ENCODE measurements at places on chromosomes 3 and 15.
A peak's percentile ranks its signal among the peaks of the same experiment; 100 is the strongest.

DNA sequence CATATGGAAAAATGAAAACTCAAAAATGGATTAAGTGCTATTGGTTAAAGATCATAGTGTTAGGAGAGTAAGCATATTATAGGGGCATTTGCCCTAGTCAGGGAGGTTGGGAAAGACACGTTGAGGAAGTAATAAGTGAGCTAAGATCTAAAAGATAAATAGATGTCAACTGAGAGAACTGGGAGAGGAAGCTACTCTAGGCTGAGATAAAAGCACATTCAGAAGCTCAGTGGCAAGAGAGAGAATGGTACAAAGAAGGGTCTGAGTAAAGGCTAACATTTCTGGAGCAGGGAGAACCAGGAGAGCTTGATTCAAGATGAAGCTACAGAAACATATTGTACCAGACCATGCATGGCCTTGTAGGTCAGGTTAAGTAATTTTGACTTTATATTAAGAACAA, 63.9 kb downstream of the TRPC1 start:
- no peak for DNase-seq

DNA sequence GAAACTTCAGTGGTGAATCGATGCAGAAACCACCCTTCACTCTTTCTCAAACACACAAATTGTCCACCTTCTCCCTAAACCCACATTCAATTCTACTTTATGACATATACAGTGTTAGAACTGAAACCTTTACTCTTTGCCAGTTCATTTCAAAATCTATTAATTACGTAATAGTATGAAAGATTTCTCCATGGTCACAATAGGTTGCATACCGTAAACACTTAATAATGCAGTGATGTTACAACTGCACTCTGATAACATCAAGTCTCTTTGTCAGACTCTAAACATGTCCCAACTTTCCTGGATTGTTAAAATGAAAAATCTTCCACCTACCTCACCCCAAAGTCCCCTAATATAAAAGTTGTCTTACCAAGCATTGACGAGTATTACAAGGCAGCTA, 111.8 kb upstream of the PROK2 start:
- no peak for DNase-seq

DNA sequence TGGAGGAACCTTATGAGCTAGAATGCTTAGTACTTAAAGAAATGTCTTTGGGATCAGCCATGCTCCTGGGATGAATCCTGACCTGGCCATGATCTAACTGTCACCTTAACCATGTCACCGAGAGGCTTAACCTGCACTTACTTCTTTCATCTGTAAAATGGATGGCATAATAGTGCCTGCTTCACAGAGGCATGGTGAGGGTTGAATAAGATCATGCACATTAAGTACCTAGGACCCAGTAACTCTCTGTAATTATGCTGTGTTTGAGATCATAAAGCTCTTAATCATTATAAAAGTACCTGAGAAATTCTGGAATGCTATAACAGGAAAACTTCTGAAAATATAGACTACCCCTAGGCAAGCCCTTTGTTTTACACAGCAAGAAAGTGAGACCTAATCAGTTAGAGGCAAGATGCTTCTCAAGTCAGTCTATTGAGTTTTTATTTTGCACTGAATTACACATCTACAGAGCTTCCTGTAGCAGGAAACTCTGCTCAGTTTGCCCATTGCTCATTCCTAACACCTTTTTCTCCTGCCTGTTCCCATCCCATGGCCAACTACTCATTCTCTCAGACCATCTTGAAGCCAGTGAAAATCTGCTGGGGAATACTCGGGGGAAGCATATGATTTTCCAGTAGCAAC, 1015.5 kb upstream of the CFAP20DC start:
- no peak for DNase-seq

DNA sequence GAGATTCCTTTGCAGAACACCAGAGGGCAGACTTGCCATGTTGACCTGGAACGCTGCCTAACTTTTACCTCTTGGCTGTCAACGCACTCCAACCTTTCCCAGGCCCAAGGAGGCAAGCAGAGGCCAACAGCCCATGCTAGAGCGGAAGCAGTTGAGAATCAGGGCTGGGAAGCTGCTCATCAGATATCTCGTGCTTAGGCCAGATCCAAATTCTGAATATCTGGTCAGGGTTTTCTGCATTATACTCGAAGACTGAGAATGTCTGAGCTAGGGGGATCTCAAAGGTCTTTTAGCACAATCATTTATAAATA, 2.5 kb downstream of the XIRP1 start:
- DNase-seq, result no peak

GRCh38 chr3:157810924-157811718, 295.1 kb downstream of the SHOX2 start:
- no peak for DNase-seq

DNA sequence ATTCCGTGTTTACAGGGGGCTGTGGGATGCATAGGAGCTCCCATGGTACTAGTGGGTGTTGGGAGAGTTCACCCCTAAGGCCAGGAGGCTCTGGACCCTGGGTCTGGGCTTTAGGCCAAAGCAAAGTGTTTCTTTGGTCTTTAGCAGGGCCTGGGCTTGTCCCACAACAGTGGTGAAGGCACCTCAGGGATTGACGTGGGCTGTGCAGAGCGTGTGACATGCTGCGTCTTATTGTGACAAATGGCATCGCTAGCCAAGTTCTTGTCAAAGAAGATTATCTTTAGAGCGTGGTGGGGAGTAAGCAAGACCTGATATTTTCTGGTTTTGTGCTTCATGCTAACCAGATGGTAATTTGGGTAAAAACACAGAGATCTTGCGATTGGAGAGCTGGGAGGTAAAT, 170.1 kb downstream of the APBA2 start:
- DNase-seq, result no peak

GRCh38 chr3:26438325-26438940, 184.1 kb upstream of the LRRC3B start:
- no peak for DNase-seq

DNA sequence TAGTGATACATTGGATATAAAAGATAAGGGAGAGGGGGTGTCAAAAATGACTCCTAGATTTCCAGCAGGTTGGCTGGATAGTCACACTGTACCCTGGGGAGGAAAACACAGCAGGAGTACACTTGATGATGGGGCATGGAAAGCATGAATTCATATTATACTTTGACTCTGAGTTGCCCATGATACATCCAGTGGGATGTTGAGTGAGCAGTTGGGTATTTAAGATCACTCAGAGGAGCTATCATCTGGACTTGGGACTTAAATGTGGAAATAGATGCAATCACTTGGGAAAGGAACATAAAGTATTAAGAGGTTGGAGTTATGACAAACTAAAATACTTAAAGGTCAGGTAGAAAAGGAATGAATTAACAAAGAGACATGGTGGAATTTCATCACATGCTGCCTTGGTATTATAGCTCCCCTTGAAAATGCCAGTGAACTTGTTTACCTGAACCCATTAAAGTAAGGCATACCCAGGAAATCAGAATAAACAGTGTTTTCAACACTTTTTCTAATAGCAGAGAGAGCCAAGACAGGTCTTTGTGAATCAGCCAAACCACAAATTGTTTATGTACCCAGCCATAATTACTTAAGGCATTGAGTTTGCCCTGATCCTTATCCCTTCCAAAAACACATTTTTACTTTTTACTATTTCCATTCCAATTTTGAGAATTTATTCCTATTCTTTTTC, 49.9 kb upstream of the ABI3BP start:
- no peak for DNase-seq

DNA sequence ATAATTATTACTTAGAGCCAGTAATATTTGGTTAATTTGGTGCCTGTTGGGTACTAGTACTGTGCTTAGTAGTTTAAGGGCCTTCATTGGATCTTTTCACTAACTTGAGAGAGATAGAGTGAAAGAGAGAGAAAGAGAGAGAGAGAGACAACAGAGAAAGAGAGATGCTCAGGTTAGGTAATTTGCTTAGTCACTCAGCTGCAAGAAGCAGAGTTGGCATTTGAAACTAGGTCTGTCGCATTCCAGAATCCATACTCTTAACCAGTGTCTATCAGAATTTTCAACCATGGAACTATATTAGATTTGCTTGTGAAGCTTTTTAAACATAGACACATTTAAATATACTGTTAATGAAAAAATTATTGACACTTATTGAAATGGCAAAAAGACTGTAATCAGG, 31.1 kb upstream of the NUDT16 start:
- DNase-seq, result no peak

DNA sequence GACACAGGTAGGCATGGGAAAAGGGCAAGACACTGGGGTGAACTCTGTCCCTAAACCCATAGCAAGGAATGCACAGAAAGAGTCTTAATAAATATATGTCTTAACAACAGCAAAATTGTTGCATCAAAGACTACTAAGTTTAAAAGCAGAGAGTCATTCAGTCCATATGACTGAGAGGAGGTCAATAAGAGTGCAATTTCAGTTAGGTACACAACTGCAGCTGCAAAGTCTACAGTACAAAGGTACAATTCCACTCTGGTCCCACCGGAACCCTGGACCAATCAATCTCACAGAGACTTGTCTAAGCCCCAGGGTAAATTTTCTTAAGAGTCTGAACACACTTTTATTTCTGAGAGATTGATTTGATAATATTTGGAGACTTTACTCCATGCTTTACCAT, 6.9 kb downstream of the CP start:
- peak; percentile 29 for DNase-seq

- DNase-seq, result no peak
Observed at GRCh38 chr15:64792282-64792681, 16.9 kb upstream of the RBPMS2 start.

DNA sequence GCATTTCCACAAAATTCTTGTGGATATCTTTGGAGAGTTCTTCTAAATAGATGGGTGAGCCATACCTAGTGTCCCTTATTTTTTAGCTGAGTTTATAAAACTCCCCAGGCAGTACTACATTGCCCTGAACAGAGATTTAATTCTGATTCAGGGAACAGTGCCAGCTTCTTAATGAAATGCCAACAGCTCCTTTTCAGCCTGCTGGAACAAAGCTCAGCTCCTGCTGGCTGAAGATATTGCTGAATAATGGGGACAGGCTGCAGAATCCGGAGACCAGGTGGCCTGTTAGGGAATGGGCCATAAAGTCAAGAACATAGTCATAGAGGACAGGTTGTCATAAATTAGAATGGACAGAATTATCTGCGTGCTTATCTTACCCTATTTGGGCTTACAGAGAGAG, 8.9 kb downstream of the HGD start:
- no peak for DNase-seq

DNA sequence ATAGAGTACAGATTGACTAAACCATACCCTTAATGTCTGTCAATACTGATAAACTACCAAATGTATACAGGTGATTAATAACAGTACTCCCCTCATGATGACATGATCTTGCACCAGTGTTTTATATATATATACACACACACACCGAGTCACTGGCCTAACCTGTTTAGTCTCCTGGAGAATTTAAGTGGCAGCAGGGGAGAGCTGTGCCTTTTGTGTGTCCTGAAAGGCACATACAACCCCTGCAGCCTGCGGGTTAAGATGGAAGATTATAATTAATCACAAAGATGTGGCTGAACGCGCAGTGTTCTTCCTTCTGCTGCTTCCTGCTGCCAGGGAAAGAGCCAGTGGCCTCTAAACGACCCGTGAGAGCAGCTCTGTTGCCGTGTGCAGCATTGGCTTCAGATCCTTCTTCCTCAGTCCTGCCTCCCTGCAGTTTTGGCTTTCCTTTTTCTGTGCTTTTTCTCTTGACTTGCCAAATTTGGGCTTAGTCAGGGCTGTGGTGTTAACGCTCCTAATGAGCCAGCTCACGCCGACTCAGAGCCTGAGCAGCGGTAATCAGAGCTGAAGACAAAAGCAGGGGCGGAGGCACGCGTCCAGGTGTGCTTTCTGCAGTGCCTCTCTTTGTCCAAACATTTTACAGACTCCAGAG, 42.5 kb upstream of the UBE3A start:
- DNase-seq, result peak; percentile 37

DNA sequence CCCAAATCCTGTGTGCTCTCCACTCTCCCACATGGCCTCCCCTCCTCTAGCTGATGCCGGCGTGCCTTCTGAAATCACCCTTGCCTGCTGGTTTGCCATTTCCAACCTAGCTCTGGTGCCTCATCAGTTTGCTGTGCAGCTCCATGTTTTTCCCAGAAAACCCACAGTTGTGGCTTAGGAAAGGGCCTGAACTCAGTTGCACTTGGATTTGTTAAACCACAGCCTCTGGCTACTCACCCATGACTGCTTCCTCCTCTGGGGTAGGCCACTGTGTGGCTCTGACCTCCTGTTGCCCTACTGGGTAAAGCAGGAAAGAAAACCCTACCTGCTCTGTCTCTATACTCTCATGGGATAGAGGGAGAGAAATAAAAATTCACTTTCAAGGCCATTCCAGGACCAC, 97.3 kb downstream of the DAPK2 start:
- no peak for DNase-seq

GRCh38 chr15:52857937-52858781, 68.0 kb upstream of the ONECUT1 start:
- no peak for DNase-seq

DNA sequence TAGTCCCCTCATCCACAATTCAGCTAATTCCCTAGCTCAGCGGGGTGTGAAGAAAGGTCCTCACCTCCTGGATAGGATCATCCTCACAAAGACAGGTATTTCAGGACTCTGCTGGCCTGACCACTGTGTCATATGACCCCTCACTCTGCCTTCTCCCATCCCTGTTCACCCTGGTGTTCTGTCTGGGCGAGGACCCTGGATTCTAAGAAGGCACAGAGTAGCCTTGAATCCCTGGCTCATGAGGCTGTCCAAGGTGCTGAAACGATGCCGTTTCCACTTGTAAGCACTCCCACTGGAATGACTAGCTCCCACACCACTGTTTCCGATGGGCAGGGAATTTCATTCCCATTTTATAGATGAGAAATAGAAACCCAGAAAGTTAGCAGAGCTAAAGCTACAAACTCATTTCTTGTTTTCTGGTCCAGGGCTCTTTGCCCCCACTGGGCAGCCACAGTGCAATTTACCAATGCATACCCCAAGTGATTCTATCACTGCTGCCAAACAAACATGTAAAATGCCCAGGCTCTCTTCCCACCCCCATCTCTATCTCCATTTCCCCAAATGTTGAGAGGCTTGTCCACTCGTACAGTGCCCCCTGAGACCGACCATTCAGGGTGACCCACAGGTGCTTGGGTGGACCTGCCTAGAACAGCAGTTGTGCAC, 83.2 kb downstream of the RAB11A start:
- DNase-seq, result no peak

DNA sequence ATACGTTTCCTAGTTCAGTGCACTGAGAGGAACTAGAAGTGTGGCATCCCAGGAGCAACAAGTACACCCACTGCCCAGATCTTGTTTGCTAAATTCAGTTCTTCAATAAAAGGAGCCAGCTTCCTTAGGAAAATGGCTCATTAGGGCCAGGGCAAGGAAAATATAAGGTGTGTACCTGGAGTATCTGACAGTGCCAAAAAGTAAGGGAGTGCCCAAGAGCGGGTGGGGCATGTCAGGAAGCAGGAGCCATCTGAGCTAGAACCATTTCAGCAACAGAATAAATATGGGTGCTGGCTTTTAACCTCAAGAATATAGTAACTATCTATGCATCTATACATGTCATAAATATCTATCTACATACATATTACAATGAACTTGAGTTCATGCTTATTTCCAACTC, 44.1 kb downstream of the SLC41A3 start:
- DNase-seq, result no peak

Measured in NCI-H1436 treated with DMSO at 0.1 percent for 48 hours (cell line).